CD4-positive, alpha-beta T cell treated with Interleukin-1 beta for 1 hour (primary cell): ENCODE measurements at places on chromosomes 2 and 18.
A peak's percentile ranks its signal among the peaks of the same experiment; 100 is the strongest.

GRCh38 chr18:21745231-21745630 is 4.6 kb downstream of the MIB1 start:
- DNase-seq = peak; percentile 14

DNA sequence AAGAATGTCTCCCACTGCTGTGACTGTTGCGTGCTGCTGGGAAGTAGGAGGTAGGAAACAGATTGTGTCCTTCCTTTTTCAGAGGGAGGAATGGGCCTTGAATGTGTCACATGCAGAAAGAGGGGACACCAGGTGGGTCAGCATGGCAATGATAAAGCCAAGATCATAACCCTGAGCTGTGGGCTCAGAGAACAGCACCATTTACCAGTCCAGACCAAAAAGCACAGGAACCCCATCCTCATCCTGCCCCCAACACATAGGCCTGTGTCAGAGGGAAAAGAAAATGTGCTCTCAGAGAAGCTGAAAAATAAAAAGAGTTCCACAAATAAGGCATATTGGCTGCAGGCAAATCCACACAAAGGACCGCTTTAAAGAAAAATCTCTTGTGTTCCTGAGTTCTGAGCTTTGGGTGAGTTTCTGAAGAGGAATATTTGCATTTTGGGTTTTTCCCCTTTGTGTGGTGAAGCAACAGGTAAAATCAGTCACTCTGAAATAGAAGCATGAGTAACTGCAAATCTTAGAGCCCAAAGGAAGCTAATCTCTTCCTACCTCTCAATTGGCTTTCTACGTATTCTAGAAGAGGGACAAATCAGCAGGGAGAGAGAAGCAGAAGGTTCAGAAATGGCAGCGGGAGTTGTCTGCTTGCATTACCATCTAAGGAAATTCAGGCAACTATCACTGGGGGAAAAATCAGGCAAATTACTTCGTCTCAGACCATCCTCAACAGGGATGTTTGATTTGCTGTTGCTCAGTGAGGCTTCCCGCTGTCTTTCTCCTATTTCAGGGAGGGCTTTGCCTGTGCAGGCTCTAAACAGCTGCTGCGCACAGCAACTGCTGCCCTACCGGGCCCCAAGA is 106.8 kb downstream of the BCL11A start:
- DNase-seq = no peak

DNA sequence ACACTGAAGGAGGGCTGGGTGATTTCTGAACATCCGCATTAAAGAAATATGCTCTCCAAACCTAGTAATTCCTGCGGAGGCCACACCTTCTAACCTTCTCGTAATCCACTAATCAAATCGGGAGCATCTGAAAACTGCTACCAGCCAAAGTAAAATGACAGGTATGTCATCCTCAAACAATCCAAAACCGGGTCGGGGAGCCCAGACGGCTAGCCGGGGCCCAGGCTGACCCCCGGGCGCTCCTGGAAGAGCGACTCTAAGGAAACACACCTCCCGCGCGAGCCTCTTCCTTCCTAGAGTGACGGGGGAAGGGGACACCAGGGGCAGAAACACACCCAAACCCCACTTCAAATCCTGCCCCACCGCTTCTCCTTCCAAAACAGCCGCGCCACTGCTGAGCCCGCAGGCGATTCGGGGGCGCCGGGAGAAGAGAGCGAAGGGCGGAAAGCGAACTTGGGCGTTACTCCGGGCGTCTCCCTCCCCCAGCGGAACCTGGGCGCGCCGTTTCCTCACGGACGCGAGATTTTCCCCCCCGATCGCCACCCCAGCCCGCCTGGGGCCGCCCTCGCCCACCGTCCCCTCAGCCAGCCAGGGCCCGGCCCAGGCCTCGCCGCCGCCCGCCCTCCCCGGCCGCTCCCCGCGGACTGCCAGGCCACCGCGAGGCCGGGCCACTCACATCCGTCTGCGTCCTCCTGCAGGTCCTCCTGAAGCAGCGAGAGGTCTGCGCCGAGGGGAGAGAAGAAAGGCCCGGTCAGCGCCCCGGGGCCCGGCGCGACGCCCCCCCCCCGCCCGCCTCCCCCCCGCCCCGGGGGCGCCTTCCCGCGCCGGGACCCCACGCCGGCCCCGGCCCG is 584 bp downstream of the PPP4R1 start:
- DNase-seq = peak; percentile 36

DNA sequence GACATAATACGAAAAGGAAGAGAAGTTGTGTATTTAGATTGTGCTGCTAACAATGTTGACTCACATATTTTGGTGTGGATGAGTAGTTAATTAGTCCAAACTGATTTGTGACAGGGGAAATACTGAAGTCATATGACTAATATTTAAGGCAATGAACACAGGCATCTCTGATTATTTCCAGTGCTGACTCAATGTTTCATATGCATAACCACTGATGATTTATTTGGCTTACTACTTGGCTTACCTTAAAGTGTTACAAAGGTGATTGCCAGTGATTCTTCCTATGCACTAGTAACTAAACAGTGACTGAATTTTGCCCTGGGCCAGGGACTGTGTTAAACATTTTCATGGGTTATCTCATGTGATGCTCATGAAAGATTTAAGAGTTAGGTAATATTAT is 722.6 kb downstream of the METTL4 start:
- no peak for DNase-seq

GRCh38 chr2:64992218-64992617 is 3.0 kb downstream of the SLC1A4 start:
- no peak for DNase-seq

DNA sequence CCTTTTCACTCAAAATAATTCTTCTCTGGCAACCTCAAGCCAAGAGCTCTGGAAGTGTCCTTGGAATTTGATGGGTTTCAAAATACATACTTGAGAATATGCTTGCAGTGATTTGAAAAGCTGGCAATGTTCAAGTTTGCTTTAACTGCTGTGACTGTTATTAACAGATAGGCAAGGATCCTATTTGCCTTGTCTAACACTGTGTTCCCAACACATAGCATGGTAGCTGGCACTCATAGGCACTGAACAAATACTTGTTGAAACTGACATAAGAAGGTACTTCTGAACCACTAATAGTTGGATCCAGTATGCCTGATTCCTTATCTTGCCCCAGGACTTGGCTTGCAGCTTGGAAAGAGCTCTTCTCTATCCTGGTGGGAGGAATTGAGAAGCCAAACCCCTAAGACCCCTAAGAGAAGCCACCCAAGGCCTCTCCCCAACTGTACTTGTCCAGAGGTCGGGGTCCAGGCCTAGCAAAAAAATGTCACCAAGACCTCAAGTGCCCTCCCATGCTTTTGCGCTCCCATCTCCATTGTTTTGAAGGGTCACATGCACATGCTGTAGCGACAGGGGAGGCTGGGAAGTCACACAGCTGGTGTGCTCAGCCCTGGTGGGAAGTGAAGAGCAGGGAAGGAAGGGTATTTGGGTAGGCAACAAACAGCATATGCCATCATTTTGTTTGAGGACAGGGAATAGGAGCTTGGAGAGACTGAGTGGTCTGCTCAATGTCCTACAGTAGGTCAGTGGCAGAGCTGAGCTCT is 118.4 kb upstream of the HAAO start:
- DNase-seq = no peak

DNA sequence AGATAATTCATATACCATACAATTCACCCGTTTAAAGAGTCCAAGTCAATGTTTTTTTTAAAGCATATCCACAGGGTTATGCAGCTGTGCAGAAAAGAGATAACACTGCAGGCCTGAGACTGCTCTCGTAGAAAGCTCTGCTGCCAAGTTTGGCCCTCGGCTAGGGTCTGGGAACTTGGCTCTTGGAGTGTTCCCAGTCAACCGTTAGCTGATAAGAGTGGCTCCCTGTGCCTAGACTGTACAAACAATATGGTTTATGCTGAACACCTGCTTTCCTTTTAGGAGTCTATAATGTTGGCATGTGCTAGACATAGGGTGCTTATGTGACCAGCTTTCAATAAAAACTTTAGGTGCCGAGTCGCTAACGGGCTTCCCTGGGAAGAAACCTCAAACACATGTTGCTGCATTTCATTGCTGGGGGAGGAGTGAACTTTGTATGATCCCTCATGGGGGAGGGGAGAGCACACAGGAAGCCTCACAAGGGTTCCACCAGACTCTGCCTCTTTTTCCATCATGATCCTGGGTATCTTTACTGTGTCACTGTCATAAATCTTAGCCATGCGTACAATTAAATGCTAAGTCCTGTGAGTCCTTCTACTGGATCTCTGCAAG is 34.7 kb downstream of the RFX8 start:
- DNase-seq = no peak

DNA sequence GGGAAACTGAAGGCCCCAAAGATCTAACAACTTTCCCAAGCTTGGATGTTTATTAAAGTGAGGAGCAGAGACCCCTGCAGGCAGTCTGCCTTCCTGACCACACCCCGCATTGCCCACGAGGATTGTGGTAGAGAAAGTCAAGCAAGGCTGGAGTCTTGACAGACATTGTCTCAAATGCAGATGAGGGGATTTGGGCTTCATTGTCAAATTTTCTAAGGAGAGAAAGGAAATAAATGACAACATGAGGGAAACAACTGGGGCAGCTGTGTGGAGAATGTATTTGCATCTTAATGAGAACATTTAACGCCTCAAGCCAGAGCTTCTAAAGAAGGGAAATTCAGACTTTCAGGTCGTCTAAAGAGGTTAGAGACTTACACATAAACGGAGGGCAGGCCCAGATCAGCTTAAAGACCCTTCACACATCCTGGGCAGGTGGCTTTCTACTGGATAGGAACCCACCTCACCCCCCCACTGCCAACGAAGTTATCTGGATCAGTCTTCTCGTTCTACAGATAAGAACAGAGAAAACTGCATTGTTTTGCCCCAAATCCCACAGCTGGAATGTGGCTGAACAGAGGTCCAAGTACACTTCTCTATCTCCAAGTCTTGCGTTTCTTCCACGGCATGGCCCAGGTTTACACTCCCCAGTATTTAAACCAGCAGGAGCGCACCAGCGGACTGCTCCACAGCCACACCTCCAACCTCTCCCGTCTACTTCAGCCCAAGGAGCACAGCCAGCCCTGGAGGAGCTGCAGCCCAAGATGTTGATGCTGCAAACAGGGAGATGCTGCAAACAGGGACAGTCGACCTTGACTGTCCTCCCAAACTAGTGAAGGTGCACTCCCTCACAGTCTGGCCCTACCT is 16.2 kb upstream of the SCG2 start:
- DNase-seq = no peak

DNA sequence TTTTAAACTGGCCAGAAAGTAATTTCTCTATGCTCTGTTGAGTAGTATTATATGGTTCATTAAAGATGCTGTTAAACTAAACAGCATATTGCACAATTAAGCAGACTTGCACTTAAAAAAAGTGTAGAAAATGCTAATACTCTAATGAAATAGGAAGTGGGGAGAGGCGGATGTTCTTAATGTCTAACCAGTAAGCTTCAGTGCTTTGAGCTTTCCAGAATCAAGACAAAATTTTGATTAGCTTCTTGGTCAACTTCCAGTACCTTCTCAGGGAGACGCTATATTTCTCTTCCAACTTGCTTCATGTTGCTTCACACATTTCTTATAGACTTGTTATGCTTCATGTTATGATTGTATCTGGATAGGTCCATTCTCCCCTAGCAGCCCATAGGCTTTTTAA is 89.1 kb downstream of the MAP2 start:
- DNase-seq = no peak

- DNase-seq = no peak
These were observed 26.9 kb downstream of the KLHL29 start for GRCh38 chr2:23411752-23412431.

GRCh38 chr2:44367591-44367990 is 5.8 kb downstream of the CAMKMT start:
- no peak for DNase-seq

- DNase-seq = peak; percentile 56
These were observed 105.2 kb upstream of the ID2 start for GRCh38 chr2:8576525-8577167.

DNA sequence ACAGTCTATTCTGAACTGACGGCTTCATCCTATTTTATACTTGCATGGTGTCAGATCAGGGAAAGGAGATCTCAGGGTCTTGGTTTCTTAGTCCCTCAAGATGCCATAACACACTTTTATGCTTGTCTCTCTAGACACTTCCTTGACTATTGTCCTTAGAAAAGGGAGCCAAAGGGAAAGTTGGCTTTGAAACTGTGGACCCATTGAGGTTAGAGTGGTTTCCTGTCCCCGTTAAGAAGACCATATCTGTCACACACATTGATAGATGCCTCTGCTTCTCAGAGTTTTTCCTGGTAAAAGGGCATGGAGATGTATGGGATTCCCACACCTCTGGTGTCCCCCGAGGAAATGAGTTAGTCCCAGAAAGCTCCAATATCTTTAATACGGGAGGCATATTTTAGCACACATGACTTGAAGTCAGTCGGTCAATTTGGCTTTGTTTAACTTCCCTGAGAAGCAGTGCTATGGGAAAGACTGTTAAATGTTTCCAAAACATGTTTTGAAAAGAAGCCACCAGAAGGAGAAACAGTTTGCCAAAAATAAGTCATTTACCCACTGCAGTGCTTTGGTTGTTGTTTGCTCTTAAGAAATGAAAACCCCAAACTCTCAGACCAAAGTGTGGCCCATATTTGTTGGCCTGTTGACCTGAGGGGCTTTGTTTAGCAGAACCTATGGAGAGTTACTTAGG is 133.4 kb upstream of the CXCR4 start:
- DNase-seq = no peak

DNA sequence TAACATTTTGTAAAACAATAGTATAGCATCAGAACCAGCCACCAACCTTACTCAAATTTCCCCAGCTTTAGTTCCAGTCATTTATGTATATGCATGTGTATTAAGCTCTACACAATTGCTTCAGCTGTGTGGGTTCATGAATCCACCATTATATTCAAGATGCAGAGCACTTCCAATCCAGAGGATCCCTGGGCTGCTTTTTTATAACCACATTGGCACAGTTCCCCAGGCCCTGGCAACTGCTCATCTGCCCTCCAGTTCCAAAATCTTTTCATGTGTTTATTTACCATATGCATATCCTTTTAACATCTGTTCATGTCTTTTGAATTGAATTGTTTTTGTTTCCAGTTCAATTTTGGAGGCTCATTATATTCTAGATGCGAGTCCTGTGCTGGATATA is 482.9 kb upstream of the HS6ST1 start:
- no peak for DNase-seq

DNA sequence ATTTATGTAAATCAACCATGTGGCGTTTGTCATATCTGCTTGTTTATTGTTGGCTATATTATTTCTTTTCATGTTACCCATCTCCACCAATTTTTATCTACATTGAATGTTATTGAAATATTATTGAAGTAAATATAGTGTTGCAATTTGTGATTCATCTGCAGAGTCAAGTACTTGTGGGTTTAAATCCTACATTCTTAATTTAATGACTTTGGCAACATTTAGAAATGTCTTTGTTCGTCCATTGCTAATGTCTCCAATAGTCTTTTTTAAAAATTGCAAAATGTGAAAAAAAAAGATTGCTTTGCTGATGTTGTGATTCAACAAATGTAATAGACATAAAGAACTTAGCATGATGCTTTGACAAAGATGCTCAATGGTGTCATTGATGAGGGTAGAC is 1572.8 kb upstream of the PIK3C3 start:
- DNase-seq = no peak

GRCh38 chr18:54975598-54975997 is 16.3 kb upstream of the CCDC68 start:
- DNase-seq = no peak

DNA sequence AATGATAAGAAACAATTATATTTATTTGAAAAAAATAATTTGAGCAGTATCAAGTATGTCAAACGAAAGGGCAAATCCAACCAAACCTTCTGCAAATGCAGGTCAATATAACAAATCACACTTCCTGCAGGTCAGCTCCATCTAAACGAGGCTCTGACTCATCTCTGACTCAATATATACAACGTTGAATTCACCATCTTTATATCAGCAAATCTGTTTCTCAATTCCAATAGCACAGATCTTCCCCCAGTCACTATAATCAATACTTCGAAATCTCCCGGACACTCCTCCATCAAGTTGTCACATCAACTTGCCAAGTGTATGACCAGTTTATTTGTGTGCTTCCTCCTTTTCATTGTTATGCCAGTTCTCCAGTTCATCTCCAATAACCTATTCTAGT is 388.9 kb downstream of the ZEB2 start:
- no peak for DNase-seq
